ENCODE measurements at places on chromosomes 5 and 9.

GRCh38 chr5:61493973-61494372, 161.9 kb downstream of the ZSWIM6 start:
- DNase-seq = no peak

- DNase-seq = no peak
Observed at GRCh38 chr5:150788977-150789376, 10.4 kb downstream of the SMIM3 start.

DNA sequence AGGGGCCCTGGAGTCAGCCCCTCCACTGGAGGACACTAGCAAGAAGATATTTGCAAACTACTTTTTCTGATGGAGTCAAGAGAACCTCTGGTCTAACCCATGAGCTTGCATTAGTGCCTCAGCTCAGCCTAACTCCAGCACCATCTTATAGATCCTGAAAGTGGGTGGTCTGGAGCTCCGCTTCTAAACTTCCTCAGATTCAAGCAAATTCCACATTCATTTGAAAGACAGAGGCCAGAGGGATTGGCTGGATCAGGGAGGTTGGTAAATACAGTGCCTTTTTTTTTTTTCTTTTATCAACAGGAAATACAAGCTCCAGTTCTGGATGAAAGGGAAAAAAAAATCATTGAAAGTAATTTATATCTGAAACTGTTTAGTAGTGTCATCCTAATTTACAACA, 99.9 kb downstream of the ENC1 start:
- DNase-seq = no peak

- DNase-seq = peak; percentile 59
Observed at GRCh38 chr5:152142840-152143469, 218.3 kb upstream of the GLRA1 start.

- DNase-seq = no peak
Observed at GRCh38 chr5:92308679-92309078, 925.6 kb upstream of the ARRDC3 start.

DNA sequence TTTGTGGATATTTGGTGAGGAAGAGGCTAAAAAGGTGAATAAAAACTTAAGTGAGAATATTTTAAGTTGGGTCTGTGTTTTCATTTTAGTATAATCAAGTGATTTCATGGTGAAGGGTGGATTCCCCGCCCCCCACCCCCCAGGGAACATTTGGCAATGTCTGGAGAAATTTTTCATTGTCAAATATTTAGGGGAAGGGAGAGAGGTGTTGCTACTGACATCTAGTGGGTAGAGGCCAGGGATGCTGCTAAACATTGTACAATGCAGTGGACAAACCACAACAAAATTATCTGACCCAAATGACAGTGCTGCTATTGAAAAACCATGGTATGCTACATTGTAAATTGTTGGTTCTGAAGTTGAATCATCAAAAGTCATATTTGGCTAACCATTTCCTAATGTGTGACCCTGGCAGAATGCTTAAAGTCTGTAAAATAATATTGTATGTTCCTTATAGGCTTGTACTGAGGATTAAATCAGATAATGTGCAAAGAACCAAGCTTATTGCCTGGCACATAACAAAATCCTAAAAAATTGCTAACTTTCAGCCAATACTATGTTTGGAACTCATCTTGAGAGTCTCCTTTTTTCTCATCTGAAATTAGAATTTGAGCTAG, 5.6 kb downstream of the C5orf24 start:
- DNase-seq = peak; percentile 4

- DNase-seq = no peak
Observed at GRCh38 chr5:154993461-154993860, 20.1 kb upstream of the KIF4B start.

DNA sequence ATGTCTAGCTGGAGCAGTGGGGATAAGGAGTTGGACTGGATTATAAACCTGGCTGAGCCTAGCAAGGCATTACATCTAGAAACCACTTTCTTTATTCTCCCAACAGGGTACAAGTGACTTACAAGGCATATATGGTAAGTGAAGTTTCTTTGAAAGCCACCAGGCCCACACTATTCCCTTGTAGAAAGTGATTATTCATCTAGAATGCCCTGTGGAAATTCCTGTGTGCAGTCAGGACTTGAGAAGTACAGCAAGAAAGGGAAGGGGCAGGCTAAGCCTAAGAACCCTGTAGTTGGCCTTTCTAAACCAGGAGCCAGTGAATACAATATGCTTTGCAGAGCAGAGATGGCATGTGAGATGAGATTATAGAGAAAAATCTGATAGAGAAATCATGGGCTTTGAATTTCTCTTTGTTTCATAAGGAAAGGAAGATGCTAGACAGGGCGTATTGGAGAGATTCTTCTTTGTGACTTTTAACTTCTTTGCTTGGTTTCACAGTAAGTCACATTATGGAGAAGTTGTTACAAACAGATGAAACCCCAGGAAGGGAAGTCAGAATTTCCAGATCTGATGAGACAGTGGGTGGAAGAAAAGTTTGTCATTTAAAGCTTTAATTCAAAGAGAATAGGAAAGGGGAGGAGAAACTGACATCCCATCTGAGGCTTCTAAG, 321.7 kb downstream of the NDUFS4 start:
- DNase-seq = no peak

DNA sequence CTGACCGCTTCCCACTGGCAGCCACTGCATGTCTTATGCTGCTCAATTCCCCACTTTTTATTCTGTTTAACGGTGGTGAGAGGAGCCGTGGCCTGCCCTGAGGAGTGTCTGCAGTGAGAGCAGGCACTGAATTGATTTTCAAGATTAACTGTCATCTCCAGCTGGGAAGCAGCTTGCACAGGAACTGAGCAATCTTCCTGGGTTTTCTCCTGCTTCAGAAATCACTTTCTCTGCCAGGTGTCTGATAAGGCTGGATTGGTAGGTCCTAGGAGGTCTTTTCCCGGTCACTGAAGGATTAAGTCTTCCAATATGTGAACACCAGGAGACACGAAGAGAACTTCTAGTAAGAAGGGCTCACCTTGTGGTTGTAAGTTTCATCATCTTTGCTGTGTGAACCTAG, 181.1 kb upstream of the RAD23B start:
- DNase-seq = no peak

- DNase-seq = no peak
Observed at GRCh38 chr5:56288873-56289601, 55.9 kb upstream of the ANKRD55 start.

- DNase-seq = no peak
Observed at GRCh38 chr9:129283705-129284606, 105.9 kb upstream of the IER5L start.

- peak; percentile 74 for DNase-seq
Observed at GRCh38 chr5:138632900-138633489, 57.8 kb upstream of the HSPA9 start.

- DNase-seq = no peak
Observed at GRCh38 chr9:6673326-6674025, 27.9 kb upstream of the GLDC start.

GRCh38 chr5:73129143-73129542, 8.8 kb downstream of the TMEM171 start:
- no peak for DNase-seq

GRCh38 chr9:98709968-98710965, 1.5 kb upstream of the GABBR2 start:
- DNase-seq = no peak

GRCh38 chr9:115058684-115059315, 59.2 kb downstream of the TNC start:
- DNase-seq = no peak

GRCh38 chr9:123472862-123473614, 117.0 kb downstream of the CRB2 start:
- DNase-seq = no peak

DNA sequence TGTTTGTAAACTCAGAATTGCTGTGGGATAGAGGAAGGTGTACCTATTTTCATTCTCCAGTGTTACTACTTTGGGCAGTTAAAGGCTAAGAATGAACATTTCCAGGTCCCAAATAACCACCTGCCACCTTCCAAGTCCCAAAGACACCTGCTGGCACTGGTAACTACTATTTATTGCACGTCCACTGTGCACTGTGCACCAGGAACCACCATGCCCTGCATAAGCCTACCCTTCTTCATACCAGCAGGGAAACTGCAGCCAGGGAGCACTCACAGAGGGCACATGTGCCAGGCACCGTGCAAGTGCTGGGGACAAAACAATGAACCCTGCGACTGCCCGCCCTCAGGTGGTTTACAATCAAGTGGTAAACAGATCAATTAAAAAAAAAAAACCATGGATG, 34.9 kb downstream of the RAPGEF1 start:
- DNase-seq = no peak

GRCh38 chr5:167634432-167634831, 657.0 kb upstream of the WWC1 start:
- no peak for DNase-seq

DNA sequence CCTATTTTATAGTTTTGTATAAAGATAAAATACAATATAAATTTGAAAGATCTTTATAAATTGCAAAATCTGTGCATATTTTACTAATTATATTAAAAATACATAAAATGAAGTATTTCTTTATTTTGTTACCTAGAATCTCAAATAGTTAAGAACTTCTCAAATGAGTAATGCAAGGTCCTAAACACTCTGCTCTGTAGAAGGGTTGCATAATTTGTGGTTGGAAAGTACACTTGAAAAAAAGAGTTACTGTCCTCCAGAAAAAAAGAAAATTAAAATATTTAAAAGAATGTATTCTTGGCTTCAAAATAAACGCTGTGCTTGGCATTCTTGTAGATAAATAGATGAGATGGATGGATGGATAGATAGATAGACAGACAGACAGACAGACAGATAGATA, 428.8 kb upstream of the CDH6 start:
- DNase-seq = no peak

DNA sequence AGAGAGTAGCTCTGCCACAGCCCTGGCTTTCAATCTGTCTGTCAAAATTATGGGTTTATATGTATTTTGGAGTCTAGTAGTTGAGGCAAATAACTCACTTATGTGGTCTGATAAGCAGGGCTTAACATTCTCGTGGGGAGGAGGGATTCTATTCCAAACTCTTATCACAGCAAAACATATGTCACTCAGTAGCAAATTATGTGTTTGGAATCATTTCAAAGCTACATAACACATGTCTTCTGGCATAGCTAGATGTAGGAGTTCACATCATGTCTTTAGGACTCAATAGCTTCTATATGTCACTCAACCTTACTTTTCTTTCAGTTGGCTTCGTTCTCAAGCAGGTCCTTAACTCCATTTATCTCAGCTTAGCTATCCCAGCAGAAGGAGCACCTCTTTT, 144.5 kb upstream of the SEMA6A start:
- DNase-seq = no peak

GRCh38 chr9:12640016-12640587, 53.1 kb upstream of the TYRP1 start:
- peak; percentile 26 for DNase-seq

DNA sequence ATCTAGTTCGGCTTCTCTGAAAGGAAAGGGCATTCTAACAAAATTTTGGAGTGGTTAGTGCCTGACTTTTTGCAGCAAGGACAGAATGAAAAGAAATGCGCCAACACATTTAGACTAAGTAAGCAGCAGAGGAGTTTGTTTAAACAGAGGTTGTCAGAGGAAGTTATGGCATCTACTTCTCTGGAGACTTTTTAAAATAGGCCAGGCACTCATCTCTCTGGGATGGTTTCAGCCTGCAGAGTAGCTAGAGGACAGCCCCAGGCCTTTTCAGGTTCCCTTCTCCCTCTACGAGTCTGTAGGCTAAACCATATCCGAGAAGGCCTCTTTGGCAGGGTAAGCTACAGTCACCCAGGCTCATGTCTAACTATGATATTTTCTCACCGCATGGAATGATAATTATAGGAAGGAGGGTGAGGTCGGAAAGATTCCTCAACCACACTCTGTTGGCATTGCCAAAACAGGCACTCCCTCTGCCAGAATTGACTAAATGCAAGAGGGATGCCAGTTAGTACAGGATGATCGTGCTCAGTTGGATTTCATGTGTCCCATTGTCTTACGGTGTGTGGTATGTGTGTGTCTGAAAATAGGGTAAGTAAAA, 1.4 kb upstream of the CTXN3 start:
- DNase-seq = no peak

GRCh38 chr5:142491270-142491669, 166.4 kb upstream of the SPRY4 start:
- DNase-seq = peak; percentile 60

DNA sequence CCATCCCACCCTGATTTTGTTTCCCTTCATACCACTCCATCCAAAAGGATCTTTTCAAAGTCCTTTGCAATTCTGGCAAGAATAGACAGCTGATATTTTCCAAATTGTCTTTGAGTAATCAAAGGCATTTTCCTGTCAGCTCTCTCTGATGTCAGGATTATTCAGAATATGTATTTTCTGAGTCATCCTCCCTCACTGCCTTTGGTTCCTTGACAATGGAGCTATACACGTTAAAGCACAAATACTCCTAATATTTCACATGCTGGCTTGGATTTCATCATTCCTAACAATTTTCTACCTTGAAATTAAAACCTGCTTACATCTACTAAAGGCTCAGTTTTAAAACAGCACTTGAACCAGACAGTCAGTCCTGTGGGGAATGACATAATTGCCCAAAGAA, 379.4 kb downstream of the GADD45G start:
- DNase-seq = no peak

- DNase-seq = no peak
Observed at GRCh38 chr5:151141535-151141934, 16.0 kb downstream of the ANXA6 start.

DNA sequence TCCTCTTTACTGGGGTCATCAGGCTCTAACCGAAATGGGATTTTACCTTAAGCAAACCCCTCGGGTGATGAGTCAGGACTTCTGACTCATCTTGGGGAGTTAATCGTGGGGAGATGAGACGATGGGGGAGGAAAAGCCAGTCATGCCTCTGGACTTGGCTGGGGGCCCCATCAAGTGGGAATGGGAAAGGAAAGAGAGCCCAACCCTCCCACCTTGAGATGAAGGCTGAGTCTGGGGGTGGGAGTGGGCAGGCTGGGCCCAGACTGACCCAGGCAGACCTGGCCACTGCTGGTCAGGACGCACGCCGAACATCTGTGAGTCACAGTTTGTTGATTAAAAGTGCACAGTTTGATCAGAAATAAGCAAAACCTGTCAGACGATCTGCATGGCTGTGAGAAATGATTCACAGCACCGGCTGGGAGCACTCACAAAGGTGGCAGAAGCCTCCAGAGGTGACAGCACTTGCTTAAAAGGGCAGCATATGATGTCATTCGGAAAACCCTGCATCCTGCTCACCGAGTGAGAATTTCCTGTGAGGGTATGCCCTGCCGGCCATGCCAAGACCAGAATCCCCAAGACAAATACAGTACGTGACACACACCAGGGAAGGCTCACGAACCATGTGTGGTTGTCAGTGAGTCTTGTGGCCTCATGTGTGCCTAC, 50.0 kb upstream of the SLC25A51 start:
- no peak for DNase-seq

- no peak for DNase-seq
Observed at GRCh38 chr5:104412649-104413240, 850.2 kb upstream of the NUDT12 start.

- DNase-seq = no peak
Observed at GRCh38 chr5:96348536-96348935, 84.5 kb downstream of the PCSK1 start.

DNA sequence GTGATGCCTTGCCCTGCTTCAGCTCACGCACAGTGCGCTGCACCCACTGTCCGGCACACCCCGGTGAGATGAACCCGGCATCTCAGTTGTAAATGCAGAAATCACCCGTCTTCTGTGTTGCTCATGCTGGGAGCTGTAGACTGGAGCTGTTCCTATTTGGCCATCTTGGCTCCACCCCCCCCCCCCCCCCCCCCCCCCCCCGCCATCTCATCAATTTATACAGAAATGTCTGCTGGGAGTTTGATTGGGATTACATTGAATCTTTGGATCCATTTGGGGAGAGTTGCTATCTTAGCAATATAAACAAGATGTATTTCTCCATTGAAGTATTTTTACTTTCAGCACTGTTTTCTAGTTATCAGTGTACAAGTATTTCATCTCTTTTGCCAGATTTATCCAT, 55.2 kb downstream of the RIC1 start:
- DNase-seq = no peak

All from midbrain (tissue), 1 donor.